Right renal cortex interstitium (tissue), 3 donors: ENCODE measurements at places on chromosomes 7 and 10. TPM values are rescaled to one million over a fixed set of nuclear protein-coding genes. Genes with fewer than 3 reads are reported as not detected.

DNA sequence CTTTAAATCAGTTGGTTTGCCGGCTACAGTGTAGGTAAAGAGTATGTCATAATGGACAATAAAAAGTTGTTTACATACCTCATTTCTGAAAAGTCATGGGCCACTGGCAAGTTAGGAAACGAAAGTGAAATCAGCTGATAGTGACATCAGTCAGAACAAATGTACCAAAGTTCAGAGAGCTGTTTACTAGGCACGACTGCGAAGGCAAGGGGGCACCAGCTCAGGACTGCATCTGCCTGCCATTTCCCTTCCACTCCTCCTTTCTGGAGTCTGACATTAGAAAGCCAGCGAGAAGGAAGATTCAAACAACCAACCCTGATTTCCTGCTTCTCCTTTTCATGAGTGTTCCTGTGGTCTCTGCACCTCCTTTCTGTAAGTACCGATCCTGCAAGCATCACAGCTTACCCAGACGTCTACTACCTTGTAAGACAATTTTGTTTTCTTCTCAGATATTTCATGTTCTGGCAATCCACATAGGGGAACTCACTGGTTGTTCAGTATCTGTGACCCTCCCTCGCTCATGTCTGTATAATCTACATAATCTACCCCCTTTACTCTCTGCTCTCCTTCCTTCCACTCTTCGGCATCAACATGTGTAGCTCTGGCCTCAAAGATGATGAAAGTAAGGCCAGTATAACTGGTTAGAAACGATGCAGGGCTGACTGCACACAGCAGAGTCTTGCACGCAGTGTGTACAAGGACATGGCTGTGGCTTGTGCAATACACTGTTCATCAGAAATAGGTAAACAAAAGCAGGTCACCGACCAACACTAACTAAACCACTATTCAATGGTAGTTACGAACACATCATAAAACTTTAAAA lies at the start of gene TMEM140:
TSS of gene TMEM140 (plus strand) at position 174 of the 823 bp plus-strand sequence. CDS start 16,370 bp downstream, outside the sequence.
- no peak for DNase-seq

- DNase-seq, result no peak
These were observed 124.5 kb upstream of the FAM20C start for GRCh38 chr7:67661-68395.

DNA sequence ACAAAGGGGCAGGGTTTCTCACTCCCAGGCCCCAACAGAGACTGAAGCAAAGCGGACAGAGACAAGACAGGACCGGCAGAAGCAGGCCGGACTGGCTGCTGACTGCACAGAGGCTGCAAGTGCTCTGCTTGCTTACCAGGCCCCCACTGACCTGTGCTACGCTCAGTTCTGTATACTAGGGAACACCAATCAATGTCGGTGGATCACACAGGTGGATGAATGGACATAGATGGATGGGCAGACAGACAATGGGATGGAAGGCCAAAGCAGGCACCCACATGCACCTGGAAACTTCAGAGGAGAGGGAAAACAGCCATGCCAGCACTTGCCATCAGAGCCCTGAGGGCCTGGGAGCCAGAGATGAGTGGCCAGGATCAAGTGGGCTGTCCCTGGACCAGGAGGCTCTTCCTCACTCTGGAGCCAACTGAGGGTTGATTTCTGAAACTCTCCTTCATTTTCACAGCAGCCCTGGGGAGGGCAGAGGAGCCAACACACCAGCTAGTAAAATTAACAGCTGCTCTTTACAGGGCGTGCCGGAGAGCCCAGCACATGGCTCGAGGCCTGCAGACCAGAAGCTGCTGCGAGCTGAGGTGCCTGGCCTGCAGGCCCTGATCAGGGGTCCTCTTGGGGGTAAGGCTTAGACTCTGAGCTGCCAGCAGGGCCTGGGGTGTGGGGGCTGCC lies 243.6 kb downstream of the KCNMA1 start:
- DNase-seq, result no peak

DNA sequence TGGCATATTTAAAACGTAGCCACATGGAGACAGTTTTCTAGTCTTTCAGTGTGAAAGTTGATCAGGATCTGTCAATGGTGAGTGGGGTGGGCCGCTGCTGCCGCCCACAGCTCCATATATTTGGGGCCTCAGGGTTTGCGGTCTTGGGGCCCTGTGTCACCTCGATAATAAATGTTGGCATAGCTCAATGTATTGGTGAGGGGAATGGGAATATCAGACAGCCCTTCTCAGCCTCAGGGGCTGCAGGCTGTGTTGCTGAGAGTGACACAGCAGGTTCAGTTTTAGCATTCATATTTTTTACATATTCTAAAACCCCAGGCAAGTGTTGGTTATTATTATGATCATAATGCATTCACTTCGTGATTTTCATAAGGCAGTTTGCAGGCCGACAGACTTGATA lies 5.3 kb downstream of the CDH23 start:
- DNase-seq, result no peak

DNA sequence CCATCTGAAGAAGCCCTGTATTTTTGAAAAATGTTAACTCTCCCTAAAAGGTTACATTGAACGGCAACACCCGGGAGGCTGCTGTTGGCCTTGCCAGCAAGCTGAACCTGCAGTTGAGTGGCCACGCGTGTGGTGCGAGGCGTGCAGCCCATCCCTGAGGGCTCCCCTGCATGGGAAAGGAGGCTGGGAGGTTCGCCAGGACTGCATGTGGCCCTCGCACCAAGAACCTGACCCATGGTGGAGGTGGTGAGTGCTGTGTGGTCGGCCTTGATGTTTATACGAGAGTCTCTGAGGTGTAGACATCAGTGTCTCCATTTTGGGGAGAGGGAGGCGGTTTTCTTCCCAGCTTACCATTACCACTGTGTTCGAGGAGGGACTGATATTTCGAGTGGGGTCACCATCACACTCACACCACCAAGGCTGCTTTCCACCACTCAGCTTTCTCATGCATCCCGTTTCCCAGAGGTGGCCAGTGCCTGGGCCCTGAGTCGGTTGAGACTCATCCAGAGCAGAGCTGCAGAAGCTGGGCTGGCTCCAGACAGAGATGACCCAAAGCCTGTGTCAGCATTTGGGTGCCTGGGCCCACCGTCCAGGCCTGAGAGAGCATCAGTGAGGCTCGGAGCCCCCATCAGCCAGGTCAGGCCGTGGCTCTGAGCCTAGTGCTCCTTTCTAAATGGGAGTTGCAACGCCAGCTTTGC lies 222.6 kb downstream of the EBF3 start:
- DNase-seq, result no peak

GRCh38 chr7:46848944-46849343 lies 733.0 kb downstream of the TNS3 start:
- no peak for DNase-seq

The SORBS1 gene
- 27.9 TPM for polyA plus RNA-seq

DNA sequence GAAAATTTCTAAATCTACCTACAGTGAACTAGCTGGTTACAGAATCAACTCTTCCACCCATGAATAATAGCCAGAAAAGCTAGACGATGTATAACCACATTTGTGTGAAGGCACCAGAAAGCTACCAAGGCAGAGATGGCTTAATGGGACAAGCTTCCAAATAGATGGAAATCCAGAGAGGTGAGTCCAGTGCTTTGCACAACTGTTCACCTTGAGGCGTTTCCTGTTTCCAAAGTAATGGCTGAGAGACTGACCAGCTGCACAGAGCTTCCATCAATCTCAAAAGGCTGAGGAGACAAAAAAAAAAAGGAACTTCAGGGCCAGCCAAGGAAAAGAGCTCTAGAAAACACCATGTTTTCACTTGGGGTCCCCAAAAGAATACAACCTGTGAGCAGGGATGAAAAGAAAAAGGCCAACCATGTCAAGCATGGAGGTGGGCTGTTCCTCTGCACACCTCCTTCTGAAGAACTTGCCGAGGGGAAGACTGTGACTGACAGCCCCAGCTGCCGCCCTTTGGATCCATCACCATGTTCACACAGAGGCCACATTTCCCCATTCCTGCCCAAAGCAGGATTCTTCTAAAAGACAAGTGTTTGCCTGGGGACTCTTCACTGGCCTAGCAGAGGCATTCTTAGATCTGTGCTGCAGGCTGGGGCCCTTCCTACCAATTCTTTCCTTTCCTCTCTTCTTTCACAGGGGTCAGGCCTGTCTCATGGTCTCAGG lies 72.9 kb downstream of the ARHGAP21 start:
- no peak for DNase-seq

The VSTM2A gene
- 4.3 TPM for polyA plus RNA-seq

GRCh38 chr10:34016576-34016975 lies 682.1 kb upstream of the NRP1 start:
- no peak for DNase-seq

DNA sequence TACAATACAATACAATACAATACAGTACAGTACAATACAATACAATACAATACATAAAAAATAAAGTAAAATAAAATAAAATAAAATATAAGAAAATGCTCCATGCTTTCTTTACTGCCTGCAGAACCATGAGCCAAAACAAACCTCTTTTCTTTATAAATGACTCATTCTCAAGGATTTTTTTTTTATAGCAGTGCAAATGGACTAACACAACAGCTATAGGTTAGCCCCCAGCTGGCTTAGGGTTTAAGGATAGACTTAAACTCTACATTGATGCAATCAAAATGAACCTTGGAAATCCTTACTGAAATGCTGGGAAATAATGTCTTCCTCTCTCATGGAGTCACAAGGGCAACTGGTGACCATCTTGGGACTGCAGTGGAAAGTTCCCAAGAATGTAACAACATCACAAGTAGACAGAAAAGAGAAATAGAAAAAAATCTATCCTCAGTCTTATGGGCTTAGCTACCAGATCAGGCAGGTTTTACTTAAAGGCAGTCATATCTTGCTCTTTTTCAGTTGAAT lies 348.9 kb downstream of the ARL4A start:
- DNase-seq, result no peak

DNA sequence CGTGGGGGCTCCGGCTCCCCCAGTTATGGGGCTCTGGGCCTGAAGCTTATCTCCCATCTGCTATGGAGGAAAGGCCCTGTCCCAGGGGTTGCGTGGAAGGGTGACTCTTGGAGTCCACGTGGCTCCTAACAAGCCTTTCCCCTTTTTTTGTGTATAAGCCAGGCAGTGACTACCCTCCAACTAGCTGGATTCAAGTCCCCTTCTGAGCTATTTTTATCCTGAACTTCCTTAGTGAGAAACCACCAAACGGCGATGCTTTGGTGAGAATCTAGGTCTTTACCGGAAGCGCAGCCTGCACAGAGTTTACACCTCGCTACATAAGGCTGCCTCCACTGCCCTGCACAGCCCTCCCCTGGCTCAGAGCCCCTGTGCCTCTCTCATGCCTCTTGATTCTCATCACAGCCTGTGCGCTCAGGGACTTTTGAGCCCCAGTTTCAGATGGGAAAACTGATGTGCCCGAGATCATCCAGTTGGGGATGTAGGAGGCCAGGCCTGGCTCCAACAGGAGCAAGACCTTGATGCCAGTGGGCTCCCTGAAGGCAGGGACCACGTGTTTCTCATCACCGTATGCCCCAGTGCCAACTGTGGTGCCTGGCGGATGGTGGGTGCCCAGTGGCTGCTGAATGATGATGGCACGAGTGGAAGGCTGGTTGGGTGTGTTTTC lies 102.3 kb upstream of the PPIF start:
- no peak for DNase-seq

- no peak for DNase-seq
These were observed 5.1 kb upstream of the MYL7 start for GRCh38 chr7:44145969-44146911.

The VWDE gene
- 5.1 TPM for polyA plus RNA-seq
